Fibroblast of upper back skin (primary cell): ENCODE measurements at places on chromosomes 5 and 9.

DNA sequence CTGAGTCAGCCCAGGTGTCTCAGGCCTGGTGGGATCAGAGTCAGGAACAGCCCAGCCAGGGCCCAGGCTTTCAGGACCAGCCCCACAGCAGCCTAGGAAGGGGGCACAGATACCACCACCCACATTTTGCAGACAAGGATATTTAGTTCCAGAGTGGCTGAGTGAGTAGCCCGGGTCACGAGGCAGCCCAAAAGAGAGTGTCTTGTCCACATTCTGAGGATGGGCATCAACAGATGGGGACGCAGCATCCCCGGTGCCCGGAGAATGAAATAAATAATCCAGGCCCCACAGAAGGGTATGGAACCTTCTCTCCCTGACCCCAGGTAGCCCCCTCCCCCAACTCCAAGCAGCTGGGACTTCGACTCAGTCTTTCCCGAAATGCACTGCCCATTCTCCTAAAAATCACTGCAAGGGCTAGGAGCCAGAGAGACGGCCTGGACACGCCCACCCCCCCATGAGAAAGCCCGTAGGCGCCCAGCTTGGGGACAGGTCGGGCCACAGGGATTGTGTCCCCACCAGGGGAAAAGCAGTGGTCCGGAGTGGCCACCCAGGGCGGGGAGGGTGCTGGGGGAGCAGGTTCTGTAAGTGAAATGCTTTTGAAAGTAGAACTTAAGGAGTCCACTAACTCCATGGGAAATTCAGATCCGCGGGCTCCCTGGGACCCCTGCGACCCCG is 6.9 kb downstream of the LHX3 start:
- DNase-seq = no peak

DNA sequence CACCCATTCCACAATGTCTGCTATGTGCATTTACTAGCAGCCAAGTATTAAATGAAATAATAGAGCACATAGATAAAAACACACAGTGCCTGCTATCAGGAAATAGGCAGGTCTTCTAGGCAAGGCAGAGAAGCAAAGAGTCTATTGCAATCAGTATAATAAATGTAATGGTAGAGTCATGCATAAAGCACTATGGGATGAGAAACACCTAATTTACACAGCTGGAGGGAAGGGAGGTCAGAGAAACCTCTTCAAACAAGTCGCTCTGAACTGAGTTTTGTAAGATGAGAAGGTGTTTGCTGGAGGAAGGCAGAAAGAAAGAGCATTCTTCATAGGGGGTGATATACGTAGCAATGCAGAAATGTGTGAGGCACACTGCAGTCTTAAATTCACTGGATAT is 341.0 kb upstream of the DMAC1 start:
- DNase-seq = no peak

- DNase-seq = peak; percentile 51
Observed at GRCh38 chr5:14443671-14444093, 137.9 kb upstream of the OTULINL start.

DNA sequence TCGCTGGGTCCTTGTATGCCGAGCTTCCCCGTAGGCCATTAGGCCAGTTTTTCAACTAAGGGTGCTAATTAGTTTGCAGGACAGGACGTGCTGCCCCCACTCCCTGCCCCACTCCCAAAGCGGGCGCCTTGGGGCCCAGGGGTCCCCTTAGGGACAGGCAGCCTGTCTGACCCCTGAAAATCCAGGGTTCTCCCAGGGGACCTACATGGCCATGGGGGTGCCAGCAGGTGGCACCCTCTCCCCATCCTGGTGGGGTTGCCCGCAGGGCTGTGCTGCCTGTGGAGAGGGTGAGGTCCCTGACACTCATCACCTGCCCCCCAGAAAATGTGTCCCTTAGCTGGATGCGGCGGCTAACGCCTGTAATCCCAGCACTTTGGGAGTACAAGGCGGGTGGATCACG is 8.5 kb upstream of the CCDC187 start:
- DNase-seq = peak; percentile 50

DNA sequence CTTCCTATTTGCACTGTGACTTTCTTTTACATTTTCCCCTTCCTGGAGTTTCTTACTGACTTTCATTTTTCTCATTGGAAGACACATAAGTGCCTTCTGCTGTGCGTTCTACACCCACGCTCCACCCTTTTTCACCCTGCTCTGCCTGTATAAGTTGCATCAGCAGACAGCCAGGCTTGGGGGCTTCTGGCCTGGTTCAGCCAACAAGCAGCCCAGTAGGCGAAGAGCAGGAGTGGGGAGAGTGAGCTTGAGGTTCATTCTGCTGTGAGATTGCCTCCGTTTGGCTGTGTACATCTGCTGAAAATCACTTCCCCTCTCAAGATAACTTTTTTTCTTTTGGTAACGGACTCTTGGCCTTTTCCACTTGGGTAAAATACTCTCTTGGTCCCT is 38.4 kb downstream of the RASGRF2 start:
- no peak for DNase-seq

- DNase-seq = no peak
Observed at GRCh38 chr5:32840606-32841005, 129.5 kb downstream of the NPR3 start.

- peak; percentile 39 for DNase-seq
Observed at GRCh38 chr9:127283917-127284497, 19.4 kb downstream of the GARNL3 start.

- no peak for DNase-seq
Observed at GRCh38 chr9:132040808-132041207, 38.9 kb downstream of the MED27 start.

DNA sequence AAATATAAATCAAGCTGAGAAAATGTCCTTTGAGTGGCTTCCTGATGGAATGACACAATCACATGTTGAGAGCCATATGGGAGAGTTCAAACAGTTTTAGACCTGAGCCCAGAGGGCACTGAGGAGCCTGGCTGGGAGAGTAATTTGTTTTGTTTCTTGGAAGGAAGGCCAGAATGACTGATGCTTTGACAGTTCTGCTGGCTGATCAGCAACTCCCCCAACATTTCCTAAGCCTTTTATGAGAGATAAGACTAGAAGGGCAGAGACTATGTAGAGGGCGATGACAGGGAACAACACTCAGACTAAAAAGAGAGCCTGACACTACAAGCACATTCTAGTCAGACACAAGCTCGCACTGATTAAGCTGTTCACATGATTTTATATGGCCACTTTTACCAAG is 169.2 kb downstream of the COX7C start:
- DNase-seq = no peak

- peak; percentile 56 for DNase-seq
Observed at GRCh38 chr5:174935854-174936474, 211.6 kb downstream of the MSX2 start.

DNA sequence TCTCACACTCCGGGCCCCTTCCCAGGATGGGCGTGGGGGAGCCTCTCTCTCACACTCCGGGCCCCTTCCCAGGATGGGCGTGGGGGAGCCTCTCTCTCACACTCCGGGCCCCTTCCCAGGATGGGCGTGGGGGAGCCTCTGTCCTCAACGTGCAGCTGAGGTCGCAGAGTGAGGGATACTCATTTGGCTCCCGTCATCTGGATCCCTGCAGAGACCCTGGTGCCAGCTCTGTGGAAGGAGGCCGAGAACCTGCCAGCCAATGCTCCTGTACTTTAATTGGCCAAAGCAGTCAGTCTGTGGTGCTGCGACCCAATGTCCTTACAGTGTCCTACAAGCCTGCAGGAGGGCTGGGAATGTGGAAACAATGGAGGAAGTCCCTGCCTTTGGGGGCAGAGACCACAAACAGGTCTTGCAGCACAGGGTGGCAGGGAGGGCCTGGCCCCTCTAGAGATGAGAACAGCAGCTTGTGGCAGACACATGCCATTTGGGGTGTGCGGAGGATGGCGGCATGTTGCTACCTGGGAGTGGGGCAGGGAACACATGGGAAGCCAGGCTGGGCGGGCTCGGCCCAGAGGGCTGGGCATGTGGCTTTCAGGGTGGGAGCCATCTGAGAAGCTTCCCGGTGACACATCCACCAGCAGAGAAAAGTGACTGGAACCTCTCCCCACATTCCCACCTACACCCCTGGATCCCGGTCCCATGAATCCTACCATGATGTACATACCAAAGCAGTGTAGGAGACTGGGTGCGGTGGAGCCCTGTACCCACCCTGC is 13.6 kb upstream of the MRNIP start:
- no peak for DNase-seq

DNA sequence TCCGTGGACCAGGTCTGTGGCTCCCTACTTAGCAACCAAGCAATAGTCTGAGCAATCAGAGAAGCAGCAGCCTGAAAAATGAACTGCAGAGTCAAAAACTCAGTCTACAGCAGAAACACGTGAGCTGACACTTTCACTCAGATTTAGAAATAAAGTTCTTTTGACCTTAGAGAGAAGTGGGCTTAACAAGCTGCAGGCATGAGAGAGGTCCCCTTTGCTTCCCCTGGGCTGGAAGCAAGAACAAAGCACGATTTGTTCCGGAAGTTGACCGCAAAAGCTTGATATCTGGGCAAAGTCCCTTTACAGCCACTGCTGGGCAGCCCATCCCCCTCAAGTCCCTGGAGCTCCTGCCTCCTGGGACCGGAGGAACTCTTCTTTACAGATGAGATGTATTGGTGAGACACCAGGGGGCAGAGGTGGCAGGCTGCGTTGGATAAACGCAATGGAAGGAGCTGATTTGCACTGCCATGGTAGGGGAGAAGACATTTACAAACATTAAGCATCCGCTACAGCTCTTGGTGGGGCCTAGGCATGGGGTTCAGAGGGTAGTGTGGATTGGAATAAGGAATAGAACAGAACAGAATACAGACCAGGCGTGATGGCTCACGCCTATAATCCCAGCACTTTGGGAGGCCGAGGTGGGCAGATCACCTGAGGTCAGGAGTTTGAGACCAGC is 5.8 kb upstream of the SOWAHA start:
- DNase-seq = no peak

GRCh38 chr5:23223846-23224245 is 283.6 kb upstream of the PRDM9 start:
- DNase-seq = no peak

GRCh38 chr5:54700986-54701578 is 183.5 kb downstream of the SNX18 start:
- DNase-seq = peak; percentile 98

DNA sequence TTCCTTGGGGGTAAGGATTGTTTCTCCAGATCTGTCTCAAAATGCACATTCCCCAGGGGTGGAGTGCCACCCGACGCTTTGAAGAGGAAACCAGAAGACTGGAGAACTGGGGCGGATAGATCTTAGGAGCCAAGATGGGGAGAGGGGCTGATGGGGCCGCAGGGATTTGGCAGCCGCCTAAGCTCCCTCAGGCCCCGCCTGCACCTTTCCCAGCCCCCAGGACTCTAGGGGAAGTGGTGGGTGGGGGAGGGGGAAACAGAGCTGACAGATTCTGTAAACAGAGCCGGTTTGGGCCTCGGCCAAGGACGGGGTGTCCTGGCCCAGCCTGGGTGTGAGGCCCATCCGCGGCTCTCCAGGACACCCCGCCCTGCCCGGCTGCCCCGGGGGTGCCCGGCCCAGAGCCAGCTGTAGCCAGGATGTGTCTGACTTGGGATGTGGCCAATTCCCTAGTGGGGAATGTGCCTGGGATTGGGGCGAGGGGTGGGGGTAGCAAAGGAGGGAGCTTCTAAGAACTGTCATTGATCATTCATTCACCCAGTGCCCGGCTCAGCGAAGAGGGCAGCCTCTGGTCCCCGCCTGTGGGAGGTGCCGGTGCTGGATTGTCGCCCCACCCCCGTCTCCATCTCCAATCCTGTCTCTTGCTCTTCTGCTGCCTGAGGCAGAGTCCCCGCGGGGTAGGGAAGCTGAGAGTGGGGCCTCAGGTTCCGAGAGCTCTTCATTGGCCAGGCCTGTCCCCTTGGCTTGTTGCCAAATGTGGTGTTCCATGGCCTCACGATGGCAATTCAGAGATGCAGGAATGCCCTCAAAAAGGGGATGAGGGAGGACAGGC is 54.8 kb upstream of the CDKN2AIPNL start:
- peak; percentile 80 for DNase-seq

DNA sequence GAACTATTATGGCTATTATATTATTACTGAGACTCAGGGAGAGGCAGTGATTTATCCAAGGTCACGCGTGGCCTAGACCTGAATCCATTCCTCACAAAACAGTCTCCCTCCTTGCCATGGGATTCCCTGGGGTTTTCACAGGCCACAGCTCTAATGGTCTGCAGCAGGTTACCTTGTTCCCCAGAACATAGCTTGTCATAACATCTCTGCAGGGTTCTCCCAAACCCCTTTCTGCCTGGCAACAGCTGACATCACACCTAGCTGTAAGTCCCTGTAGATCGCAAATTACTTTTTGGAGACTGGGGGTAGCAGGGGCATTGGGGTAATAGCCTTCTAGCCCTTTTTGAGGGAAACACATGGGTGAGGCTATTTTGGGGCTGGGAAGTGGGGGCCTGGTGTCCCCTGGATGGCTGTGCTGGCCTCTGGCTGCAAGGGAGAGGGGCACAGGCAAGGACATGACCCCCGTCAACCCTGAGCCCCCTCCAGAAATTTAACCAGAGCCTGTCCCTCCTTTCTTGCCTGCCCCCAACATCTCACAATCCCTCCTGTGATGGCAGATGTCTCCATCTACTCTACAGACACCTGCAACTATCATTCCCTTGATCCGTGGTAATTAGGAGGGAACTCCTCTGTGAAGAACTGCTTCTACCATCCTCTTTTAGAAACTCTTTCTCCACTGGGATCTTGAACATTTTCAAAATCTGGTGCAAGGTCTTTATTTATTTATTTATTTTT is 1.3 kb downstream of the CD74 start:
- no peak for DNase-seq

DNA sequence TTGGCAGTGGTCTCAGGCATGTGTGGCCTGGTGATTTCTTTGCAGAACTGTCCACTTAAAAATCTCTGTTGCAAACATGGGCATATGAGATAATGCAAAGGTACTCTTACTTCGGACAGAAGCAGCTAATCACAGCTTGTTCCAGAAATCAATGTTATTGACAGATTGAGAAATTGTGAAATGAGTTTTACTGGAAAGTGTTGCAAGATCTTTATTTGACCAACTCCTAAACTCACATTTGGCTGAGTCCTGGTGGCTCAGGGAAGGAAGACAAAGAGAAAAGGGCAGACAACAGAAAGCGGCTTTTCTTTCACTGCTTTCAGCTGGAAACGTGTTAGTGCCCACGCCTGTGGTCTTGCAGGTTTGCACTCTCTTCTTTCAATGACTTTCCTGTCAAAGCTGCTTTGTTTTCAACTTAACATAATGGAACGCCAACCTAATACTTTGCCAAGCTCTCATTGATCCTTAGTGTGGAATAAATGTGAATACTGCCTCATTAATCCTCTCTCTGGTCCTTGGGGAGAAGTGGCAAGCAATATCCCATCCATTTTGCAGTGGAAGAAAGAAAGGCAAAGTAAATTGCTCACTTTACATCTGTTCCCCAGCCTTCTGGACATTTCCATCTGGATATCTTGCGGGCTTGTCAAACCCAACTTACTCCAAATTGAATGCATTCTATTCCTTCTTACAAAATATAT is 586.4 kb downstream of the LRRC70 start:
- DNase-seq = no peak

- DNase-seq = peak; percentile 14
Observed at GRCh38 chr5:137605411-137605810, 106.3 kb upstream of the SPOCK1 start.

DNA sequence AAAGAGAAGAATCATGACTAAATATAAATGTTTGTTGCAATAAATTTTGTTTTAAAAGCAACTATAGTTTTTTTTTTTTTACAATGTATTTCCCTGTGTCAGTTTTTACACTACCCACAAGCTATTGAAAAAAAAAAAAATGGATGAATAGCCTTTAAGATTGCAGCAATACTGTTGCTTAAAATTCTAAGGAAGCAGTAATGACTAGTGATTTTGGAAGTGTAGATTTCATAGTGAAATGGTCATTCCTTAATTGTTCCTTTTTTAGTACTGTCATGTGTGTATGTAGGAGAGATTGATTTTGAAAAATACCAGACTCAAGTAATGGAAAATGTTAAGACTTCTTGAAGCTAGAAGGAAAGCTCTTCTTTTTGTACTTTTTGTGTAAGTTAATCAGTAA is 53.1 kb downstream of the NDUFS4 start:
- DNase-seq = no peak

- DNase-seq = no peak
Observed at GRCh38 chr5:40568548-40568947, 111.2 kb upstream of the PTGER4 start.
